ENCODE measurements at places on chromosomes 12 and 14.
A peak's percentile ranks its signal among the peaks of the same experiment; 100 is the strongest.

DNA sequence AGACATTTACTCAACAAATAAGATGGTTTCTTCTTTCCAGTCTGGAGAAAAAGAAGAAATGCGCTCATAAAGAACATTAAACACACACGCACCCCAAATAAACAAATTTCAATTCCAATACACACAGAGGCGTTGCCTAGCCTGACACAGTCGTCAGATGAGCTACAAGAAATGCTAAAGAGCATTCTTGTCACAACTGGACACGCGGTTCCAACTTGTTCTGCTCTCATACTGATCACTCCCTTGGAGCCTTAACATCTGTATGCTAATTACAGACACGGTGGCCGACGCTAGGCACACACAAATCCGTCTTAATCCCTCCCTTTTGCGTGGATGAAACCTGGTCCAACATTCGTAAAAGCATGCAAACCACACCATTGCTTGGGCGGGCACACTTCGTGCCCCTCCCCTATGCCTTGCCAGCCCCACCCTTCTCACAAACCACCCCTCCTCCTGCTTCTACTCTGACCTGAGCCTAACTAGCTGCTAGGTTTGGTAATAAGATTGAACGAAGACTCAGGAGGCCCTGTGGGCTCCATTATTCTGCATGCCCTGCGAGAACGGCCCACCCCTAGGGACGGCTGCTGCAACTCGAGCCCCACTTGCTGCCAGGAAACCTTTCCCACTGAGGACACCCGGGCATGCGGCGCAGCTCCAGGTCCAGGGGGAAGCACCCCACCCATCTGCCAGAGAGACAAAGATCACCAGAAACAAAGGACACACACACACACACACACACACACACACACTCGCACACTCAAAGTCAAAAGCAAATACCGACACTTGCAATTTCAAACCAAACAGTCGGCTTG is 1.2 kb downstream of the KCNK10 start:
- no peak for DNase-seq

DNA sequence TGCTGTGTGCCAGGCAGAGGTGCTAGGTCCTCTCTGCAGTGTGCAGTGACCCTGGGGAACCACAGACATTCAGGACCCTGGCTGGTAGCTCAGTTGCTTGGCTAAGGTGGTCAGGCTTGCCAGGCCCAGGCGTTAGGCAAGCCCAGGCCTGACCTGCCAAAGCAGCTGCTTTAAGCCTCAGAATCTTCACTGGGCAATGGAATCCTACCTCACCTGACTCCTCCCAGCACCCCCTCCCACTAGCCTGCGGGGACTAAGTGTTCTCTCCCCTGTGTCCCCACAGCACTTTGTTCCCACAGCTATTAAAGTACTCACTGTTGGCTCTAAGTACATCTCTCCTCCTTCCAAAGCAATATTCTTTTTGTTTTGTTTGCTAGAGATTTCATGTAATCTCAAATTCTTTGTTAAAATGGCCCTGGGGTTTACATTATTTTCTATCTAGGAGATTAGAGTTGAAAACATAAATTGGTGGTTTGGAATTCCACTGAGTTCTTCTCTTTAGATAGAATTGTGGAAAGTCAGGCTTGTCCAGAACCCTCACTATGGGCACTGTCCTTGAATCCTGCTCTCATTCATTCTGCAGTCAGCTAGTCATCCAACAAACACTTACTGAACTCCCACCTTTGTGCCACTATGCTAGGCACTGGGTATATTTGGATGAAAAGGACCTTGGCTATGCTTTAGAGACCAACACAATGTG is 44.4 kb downstream of the DGLUCY start:
- peak; percentile 68 for DNase-seq

DNA sequence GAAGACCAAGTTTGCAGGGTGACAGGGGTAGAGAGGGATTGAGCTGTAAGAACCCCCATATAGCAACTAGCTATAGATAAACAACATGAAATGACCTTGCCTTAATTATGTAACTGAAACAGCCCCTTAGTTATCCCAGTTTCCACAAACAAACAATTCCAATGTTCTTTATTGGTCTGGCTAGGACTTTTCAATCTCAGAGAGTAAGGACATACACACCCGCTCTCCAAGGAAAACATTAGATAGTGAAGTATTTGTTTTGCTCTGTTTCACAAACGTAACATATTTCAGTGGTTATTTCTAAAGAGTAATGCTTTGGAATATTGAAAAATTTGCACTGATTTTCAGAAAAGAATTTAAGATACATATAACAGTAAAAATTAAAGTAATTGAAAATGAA is 51.6 kb upstream of the GTF2A1 start:
- no peak for DNase-seq

DNA sequence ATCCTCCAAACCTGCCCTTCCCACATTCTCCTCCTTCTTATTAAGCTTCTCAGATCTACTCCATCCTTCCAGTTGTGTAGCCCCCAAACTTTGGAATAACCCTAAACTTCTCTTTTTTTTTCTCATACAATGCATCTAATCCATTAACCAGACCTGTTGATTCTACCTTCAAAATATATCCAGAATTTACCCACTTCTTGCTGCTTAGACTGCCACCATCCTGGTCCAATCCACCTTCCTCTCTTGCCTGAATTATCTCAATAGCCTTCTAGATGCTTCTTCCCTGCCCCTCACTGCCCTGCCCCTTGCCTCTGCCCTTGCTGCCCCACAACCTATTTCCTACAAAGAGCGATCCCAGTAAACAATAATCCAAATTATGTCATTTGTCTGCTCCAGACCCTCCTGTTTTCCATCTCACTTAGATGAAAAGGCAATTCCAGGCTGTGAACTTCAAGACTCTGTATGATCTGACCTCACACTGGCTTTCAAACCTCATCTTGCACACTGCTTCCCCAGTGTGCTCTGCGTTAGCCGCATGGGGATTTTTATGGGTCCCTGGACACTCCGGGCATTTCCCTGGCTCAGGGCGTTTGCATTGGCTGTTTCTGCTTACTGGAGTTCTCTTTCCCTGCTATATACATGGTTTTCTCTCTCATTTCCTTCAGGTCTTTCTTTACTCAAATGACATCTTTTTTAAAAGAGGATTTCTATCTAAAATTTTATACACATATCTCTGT is 42.6 kb upstream of the HIF1A start:
- no peak for DNase-seq

DNA sequence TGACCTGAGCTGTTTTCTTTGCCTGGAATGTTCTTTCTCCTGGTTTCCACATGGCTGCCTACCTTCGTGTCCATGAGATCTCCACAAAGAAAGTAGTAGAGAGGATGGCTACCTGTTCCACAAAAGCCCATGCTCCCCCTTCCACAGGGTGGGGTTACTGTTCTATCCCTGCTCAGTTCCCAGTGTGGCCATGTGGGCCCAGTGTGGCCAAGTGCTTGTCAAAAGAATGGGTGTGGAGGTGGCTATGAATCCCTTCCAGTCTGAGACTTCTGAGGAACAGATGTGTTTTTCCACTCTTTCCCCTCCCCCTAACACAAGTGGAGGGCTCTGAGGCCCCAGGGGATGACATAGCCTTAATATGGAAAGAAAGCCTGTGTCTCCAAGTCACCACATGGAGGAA is 26.2 kb upstream of the HSP90B1 start:
- no peak for DNase-seq

All from Right ventricle myocardium inferior (tissue), 1 donor.